ENCODE measurements at places on chromosomes 6 and 20.
A peak's percentile ranks its signal among the peaks of the same experiment; 100 is the strongest.

GRCh38 chr20:16378122-16378521 lies 195.1 kb downstream of the KIF16B start:
- no peak for DNase-seq

DNA sequence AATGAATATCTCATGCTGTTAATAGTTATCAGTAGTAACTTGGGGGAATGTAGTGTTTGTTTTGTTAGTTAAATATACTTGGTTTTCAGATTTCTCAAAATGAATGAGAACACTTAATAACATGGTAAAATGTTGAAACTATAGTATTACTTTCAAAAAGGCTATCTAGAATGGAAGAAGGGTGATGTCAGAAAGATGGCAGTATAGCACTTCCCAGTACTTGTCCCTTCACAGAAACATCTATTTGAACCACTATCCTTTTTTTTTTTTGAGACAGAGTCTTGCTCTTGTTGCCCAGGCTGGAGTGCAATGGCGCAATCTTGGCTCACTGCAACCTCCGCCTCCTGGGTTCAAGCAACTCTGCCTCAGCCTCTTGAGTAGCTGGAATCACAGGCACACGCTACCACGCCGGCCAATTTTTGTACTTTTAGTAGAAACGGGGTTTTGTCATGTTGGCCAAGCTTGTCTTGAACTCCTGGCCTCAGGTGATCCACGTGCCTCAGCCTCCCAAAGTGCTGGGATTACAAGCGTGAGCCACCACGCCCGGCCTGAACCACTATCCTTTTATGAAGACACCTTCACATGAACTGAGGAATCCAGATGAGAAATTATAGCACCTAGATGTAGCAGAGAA lies 4.7 kb upstream of the ECHDC1 start:
- no peak for DNase-seq

- DNase-seq = no peak
Measured at GRCh38 chr6:35377002-35377401, 34.6 kb downstream of the PPARD start.

DNA sequence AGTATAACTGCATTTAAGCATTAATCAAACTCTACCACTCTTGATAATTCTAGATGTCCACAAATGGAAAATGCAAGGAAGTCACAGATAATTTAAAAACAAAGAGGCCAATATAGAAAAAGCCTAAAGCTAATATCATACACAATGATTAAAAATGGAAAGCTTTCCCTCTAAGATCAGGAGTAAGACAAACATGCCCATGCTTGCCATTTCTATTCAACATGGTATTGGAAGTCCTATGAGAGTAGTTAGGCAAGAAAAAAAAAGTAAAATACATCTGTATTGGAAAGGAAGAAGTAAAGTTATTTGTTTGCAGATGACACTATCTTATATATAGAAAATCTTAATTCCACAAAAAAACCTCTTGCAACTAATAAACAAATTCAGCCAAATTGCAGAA lies 164.6 kb upstream of the FERMT1 start:
- no peak for DNase-seq

GRCh38 chr6:85278466-85279035 lies 171.3 kb upstream of the NT5E start:
- no peak for DNase-seq

DNA sequence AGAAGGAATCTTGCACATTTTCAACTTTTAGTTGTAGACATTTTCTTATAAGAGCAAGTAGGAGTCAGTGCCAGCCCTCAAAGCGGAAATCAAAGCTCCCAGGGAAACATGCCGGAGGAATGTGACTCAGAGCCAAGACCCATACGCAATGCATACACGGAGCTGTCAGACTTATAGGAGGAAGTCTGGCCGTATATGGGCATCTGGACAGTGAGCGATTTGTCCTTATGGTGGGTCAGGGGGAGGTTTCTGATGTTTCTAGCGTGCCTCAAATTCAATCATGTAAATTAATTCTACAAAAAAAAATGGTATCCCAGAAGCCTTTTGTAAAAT lies 3.6 kb upstream of the CCN2 start:
- no peak for DNase-seq

DNA sequence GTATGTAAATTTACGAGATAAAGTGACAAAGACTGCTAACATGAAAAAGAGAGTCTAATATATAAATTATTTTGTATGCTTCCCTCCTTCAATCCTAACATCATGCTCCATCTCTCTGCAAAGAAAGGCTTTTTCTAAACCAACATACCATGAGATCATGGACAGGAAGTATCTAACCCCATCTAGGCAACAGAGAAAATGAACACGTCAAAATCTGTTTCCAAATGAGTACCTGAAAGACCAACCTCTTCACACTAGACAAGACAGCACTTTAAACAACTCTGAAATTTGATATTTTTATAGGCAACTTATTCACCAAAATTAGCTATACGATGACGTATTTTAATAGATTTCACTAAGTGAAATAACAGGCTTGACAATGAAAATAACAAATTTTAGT lies 54.6 kb downstream of the MAN1A1 start:
- DNase-seq = no peak

DNA sequence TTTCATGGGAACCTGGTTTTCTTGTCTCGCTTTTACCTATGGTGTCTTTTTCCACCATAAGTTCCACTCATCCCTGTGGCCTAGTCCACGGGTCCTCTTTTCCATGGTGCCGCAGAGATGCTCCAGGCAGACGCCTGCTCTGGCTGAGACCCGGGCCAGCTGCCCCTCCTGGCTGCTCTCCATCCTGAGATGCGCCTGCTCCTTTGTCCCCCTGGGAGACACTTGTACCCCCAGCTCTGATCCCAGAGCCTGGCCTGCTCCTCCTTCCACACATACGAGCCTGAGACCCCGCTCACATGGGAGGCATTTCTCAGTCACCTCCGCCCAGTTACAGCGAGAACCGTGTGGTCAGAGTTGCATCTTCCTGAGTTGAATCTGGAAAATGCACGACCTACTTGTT lies 29.6 kb downstream of the RNASET2 start:
- DNase-seq = no peak

DNA sequence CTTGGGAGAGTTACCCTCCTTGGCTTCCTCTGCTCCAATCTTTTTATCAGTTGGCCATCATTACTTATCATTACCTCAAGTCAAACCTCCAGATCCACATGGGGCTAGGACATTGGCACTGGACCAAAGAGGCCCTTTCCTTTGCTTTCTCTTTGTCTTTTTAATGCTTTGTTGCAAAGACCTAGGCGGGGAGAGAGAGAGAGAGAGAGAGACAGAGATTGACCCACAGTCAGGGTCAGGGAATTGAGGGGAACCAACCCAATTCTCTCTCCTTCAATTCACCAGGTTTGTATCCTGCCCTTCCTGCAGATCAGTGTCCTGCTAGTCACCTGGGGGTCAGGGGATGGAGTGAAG lies 3.5 kb upstream of the VEGFA start:
- no peak for DNase-seq

DNA sequence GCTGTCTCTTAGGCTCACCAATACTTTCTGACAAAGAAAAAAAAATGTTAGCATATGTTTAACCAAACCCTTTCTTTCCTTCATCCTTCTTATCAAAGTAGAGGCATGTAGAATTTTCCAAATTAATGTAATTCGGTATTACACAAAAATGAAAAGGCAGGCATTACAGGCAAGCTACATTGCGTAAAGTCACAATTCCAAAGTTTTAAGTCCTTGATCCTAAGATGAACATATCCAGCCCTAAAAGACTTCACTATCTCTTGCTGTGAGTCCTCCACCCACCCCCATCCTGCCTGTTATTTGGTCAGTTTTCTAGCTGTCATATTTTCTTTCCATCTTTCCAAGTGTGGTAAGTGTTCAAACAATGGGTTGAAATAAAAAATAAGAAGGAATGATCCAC lies 12.1 kb upstream of the TENT5A start:
- DNase-seq = no peak

DNA sequence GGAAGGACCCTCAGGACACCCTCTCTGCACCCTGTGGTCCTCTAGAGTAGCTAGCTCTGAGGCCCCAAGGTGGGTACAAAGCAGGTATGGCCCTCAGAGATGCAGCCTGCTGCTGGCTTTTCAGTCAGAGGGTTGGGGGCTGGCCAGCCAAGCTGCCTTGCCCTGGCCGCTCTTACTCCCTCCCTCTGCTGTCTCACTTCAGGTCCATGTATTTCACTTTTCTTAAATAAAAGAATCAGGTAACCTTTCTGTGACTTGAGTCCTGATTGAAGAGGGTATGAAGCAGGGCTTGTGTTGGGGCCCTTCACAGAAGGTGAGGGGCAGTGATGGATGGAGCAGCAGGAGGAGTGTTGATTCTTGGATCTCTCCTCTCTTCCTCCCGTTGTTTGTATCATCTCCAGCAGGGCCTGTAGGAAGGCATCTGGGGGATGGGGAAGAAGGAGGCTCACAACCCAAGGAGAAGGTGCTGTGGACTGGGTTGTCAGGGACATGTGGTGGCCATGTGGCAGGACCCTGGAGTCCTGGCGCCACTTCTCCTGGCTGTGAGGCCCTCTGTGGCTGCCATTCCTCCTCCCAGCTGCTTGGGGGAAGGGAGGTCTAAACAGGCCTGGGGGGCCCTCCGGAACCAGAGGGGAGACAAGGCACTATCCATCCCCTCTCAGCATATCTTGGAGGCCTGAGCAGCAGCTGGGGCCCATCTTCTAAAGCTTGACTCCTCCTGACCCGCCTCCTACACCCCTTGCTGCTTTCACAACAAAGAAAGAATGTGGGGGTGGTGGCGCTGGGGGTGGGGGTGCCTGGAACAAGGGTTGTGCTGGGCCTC lies 1.1 kb upstream of the PTK7 start:
- no peak for DNase-seq

GRCh38 chr20:24773168-24773567 lies 175.9 kb upstream of the CST7 start:
- no peak for DNase-seq

DNA sequence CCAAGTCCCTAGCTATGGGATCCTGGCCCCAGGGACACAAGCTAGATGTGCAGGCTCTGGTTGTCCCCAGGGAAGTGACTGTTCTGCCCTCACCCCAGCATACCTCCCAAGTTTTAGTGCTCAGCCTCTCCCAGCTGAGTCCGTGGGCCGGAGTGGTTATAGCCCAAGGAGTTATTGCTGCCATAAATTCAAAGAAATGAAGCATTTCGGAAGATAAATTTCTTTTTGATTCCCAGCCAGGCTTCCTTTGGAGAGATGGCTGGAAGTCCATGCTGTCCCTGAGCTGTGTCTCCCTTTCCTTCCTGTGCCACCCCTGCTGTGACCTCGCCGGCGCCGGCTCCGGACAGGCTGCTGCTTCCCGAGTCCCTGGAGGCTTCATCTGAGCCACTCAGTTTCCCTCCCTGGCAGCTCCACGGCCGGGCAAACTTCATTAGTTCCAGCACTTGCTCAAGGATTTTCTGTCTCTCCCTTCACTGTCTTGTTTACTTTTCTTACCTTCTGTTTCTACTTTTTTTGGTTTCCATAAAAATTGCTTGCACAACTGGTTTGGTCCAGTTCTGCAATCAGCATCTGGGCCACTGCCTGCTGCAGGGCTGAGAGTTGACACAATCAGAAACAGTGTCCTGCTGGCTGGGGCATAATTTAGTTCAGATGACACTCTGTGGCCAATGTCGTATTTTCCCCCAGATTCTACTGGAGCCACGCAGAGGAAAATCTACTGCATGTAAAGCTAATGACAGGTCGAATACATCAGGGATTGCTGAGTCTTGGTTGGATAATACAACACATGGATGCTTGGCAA lies 225.5 kb downstream of the SYNDIG1 start:
- DNase-seq = no peak

DNA sequence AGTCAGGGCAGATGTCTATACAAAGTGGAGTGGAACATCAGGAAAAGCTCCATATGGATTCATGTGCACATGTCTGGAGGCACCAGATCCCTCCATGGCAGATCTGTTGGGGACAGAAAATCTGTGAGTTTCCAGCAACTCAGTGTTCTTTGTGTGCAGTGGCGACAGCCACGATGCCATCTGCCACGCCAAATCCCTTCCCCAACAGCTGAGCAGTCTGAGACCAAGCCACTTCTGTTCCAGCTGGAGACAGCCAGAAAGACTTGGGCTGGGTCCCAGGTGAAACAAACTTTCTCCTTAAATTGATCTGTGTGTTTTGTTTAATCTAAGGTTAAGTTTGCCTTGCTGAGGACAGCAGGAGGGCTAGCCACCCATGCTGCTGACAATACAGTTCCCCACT lies 22.9 kb downstream of the FKBP1A start:
- no peak for DNase-seq

DNA sequence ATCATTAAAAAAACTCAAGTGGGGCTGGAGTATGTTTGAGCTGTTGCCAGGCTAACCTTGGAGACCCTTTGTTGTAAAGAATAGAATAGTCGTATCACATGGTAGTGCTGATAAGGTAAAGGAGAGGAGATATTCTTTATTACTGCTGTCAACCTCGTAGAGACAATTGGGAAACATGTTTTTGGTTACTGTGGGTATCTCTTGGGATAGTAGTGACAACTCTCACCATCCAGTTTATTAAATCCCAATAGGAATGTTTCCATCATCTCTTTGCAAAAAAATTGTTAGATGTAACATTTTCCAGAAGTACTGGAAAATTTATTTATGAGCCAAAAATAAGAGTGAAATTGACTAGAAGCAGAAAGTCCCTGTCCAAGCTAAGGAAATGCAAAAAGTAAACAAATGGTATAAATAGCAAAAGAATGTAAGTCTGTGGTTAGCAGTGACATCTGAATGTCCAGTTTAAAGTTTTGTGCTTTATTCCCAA lies 829.3 kb upstream of the CITED2 start:
- no peak for DNase-seq

DNA sequence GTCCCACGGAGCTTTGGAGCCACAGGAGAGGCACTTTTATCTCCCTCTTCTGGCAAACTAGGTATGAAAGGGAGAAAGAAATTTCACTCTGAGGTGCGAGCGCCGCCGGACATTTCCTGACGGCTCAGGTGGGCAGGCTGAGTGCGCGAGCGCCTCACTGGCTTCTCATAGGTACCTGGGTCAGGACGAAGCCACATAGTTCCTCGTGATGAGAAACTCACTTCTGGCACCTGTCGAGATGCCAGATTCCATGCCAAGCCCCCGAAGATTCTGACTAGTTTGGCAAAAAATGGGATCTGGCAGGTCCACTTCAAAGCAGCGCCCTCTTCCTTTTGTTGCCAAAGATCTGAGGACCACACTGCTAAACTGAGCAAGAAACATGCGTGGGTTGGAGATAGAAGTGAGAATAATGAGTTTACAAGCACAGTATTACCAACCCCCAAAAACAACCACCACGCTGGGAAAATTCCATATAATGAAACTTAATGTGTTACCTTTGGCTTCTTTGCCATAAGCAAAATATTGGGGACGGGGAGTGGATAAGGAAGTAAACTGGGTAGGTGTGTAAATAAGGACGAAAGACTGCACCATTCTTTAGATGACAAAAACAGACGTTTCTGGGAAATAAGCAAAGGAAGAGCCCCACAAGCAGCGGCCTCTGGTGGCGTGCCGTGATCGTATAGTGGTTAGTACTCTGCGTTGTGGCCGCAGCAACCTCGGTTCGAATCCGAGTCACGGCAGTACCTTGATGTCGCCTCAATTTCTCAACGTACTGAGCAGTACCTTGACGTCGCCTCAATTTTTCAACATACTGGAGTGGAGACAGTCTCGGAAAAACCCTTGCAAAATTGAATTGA lies 89.8 kb upstream of the PRSS16 start:
- DNase-seq = peak; percentile 87

- DNase-seq = no peak
Measured at GRCh38 chr6:93177918-93178317, 241.4 kb downstream of the EPHA7 start.

- DNase-seq = no peak
Measured at GRCh38 chr20:46572153-46572552, 21.7 kb upstream of the OCSTAMP start.

GRCh38 chr6:32607988-32608298 lies 18.3 kb upstream of the HLA-DRB1 start:
- no peak for DNase-seq

Data from hematopoietic multipotent progenitor cell treated with erythropoietin and hydrocortisone succinate and interleukin-3 and kit ligand, for 8 days (in vitro differentiated cells).